Stimulated activated CD4-positive, alpha-beta T cell treated with anti-CD3 and anti-CD28 coated beads, TNF-alpha, amount 100 ng/mL, for 24 hours (primary cell): ENCODE measurements at places on chromosomes 4 and X.

GRCh38 chr4:82293304-82293703, 80.5 kb downstream of the HNRNPD start:
- DNase-seq: no peak

GRCh38 chrX:71671938-71672337, 4.6 kb downstream of the LOC101059915 start:
- DNase-seq: no peak

DNA sequence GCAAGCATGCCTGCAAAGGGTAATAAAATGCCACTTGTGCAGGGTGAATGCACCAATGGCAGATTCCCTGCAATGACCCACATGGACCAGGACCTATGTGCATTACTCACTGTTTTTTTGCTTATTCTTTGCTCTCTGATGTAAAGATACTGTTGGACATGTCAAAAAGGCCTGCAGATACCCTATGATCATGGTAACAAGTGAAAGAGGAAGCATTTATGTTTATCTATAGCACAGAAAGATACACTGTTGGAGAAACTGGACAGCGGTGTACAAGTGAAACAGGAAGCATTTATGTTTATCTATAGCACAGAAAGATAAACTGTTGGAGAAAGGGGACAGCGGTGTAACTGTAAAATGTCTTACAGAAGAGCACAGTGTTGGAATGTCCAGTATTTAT, 127.5 kb downstream of the PAPSS1 start:
- DNase-seq: no peak

GRCh38 chr4:99084595-99084994, 4.0 kb downstream of the ADH5 start:
- DNase-seq: no peak

- DNase-seq: no peak
Observed at GRCh38 chrX:110989869-110990268, 106.1 kb upstream of the PAK3 start.

GRCh38 chr4:150394046-150394445, 187.9 kb upstream of the MAB21L2 start:
- DNase-seq: no peak

DNA sequence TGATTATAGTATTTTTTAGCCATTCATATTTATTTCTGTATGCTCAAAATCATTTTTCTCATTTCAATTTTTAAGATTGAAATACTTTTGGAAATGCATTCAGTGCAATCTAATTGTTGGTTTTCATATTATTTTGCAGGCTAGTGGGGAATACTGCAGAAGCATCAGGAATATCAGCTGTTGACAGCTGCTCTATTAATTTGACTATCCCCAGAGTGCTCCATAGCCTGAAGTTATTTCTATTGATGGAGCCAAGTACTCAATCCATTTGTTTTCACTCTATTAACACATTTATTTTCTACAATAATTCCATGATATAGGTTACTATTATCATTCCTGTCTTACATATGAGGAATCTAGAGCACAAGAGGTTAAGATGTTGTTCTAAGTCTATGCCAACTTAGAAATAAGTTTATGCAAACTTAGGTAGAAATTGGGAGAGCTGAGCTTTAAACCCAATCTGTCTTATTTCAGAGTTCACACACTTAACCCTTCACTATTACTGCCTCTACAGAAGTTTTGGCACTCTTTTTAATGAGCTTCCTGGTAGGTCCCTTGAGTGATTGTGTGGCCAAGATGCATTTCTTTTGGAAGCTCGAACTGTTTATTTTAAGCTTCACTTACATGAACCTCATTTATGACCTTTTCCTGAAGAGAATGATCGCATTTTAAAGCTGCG, 65.6 kb upstream of the PCDH18 start:
- no peak for DNase-seq

DNA sequence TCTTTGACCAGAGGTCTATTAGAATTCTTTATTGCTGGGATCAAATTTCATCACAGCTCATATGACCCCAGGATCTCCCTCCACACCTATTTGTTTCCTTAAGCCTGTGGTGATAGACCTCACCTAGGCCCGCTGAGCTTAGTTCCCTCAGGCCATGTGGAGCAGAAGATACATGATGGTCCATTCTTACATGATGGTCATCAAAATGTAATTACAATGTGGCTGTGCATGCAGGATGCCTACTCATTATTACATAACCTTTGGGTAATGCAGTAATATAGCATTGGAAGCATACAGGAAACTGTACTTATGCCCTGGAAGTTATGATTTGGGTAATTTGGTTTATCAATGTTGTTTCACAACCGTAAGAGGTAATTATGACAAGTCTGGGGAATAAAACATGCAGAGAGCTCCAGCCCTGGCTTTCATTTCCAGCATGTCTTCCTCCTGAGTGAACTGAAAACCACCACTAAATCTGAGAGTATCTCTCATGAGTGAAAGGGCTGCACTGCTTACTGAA, 67.0 kb upstream of the AGA start:
- no peak for DNase-seq

DNA sequence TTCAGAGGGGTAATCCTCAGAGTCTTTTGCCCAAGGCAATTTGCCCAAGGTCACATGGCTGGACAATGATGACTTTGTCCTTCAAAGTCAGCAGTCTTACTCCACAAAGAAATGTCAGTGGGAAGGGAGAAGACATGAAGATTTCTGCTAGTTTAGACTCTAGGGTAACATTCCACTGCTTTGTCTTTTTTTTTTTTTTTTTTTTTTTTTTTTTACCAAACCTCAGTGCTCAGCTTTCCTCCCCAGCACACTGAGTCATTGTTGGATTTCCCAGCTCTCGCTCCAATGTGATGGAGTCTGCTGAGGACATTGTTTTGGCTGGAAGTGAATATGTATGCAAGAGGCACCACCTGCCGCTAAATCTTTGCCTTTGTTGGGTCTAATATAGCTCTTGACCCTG, 7.2 kb upstream of the C1QTNF7 start:
- DNase-seq: no peak

GRCh38 chr4:185700048-185700447, 111.9 kb downstream of the SORBS2 start:
- no peak for DNase-seq

DNA sequence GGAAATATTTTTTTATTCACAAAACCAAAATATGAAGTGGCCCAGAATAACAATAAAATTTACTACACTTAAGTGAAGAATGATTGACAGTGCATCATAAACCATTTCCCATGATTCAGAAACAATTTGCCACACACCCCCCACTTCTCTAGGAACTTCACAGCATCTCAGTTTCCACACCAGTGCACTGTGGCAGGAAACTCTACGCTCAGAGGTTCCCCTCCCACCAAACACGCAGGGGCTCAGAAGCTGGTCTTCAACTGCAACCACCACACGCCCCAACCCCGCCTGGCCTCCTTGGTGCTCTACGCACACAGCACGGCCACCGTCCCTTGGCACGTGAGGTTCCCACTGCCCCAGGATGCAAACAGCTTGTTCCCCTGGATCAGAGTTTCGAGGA, 63.7 kb downstream of the ZFYVE28 start:
- DNase-seq: no peak

GRCh38 chrX:11759172-11759460, 1.1 kb downstream of the MSL3 start:
- DNase-seq: no peak

DNA sequence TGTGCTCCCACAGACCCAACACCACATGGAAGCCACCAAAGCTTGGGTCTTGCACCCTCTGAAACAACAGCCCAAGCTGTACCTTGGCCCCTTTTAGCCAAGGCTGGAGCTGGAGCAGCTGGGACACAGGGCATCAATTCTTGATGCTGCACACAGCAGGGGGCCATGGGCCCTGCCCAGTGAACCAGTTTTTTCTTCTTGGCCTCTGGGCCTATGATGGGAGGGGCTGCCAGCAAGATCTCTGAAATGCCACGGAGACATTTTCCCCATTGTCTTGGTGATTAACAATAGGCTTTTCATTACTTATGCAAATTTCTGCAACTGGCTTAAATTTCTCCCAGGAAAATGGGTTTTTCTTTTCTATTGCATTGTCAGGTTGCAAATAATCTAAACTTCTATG, 49.0 kb downstream of the SPANXA2 start:
- no peak for DNase-seq

DNA sequence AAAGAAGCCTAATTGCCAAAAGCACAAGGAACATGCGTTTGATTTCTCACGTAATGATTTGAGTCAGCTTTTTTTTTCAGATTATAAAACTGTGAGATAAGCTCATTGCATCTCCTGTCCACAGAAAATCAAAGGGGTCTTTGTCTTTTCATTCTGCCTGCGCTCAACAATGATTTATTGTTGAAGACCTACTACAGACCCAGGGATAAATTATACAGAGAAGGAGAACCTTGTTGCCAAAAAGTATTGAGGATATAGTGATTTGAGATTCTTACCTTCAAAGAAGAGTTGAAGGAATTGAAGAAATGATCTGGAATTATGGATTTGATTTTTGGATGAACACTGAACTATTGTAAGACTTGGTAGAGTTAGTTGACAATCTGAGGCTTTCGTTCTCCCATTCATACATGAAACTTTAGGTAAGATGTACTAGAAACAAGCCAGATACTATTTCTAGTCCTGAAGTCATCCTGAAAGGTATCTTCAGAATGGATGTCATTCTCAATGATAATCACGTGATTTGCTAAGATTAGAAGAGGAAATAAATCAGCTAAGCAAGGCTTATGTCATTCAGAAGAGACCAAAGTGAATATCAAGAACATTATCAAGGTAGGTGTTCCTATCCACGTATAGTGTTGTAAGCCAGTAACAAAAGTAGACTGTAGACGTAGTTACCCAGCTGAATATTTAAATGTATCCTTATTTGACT, 71.1 kb upstream of the SCOC start:
- DNase-seq: no peak

- no peak for DNase-seq
Observed at GRCh38 chr4:107278791-107279483, 242.8 kb upstream of the DKK2 start.

DNA sequence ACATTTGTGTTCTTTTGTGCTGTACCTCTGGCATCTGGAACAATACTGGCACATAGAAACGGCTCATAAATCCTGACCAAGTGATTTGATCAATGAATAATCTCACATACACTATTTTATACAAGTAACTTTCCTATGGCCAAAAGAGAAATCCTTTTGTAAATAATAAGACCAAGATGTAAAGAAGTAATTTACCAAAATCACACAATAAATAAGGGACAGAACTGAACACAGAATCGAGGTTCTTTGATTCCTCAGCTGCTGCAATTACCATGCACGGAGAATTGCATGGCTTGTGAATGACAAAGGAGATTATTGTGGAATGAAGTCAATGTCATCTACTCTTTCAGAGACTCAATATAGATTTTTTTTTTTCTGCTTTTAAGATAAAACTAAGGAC, 576.8 kb upstream of the SMIM31 start:
- no peak for DNase-seq

- no peak for DNase-seq
Observed at GRCh38 chr4:140326395-140326993, 47.0 kb upstream of the SCOC start.

- no peak for DNase-seq
Observed at GRCh38 chr4:158811704-158812103, 42.9 kb downstream of the FNIP2 start.

GRCh38 chrX:154509455-154509854, 6.6 kb downstream of the FAM3A start:
- no peak for DNase-seq

DNA sequence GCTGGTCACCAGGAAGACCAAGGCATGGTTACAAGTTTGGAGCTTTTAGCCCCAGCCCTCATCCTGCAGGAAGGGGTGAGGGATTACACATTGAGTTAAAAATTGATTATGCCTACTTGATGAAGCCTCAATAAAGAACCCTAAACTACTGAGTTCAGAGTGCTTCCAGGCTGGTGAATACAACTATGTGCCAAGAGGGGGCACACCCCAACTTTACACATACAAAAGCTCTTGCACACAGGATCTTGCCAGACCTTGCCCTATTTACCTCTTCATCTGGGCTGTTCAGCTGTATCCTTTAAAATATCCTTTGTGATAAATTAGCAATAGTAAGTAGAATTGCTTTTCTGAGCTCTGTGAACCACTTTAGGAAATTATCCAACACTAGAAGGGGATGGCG, 489.3 kb downstream of the INPP4B start:
- no peak for DNase-seq

DNA sequence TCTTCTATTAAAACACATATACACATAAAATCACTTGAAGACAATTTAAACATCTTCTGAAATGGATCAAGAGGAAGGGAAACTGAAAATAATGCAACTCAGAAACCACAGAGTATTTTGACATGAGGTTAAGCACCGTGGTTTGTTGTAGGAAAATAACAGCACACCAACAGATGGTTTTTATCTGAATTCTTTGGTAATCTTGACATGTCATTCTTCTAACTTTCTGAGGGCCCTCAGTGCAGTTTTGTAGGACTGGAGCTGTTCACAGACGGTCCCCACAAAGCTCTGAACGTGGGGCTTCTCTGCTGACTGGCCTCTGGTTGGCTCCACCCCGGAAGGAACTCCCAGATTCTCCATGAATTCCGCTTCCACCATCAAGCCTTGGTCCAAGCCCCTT, 16.0 kb upstream of the TLR8 start:
- DNase-seq: no peak

DNA sequence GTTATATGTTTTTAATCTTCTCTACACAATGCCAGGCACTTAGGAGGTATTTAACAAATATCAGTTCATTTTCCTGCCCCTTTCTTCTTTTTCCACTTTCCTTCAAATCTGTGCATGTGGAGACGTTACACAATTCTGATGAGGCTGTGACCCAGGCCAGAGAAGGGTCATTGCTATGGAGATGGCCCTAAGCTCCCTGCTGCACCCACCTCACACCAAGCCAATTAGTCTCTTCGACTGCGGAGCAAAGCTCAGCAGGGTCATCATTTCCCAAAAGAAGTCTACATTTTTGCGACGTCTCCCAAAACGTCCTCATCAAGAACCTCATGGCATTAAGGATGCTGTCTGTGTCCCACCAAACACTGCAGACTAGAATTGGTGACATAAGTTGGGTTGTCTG, 28.9 kb upstream of the VEGFD start:
- no peak for DNase-seq

DNA sequence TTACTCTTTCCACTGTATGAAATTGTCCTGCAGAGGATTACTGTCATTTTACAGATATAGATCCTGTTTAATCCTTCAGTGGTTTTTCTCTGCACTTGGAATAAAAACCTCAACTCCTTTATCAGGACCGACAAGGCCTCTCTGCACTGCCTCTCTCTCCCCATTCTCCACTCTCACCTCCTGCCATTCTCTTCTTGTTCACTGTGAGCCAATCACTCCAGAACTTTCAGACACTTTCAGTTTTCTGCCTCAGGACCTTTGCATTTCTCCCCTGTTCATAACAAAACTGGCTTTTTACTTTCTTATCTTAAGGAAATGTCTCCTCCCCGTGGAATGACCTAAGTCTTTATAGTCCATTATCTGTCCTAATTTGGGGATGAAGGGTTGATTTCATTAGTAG, 137.3 kb downstream of the ELOVL6 start:
- DNase-seq: no peak
